ENCODE measurements at places on chromosomes 16 and 17. TPM values are rescaled to one million over a fixed set of nuclear protein-coding genes. Genes with fewer than 3 reads are reported as not detected.

GRCh38 chr17:81885454-81885853, 5.9 kb downstream of the ALYREF start:
- DNase-seq: no peak

DNA sequence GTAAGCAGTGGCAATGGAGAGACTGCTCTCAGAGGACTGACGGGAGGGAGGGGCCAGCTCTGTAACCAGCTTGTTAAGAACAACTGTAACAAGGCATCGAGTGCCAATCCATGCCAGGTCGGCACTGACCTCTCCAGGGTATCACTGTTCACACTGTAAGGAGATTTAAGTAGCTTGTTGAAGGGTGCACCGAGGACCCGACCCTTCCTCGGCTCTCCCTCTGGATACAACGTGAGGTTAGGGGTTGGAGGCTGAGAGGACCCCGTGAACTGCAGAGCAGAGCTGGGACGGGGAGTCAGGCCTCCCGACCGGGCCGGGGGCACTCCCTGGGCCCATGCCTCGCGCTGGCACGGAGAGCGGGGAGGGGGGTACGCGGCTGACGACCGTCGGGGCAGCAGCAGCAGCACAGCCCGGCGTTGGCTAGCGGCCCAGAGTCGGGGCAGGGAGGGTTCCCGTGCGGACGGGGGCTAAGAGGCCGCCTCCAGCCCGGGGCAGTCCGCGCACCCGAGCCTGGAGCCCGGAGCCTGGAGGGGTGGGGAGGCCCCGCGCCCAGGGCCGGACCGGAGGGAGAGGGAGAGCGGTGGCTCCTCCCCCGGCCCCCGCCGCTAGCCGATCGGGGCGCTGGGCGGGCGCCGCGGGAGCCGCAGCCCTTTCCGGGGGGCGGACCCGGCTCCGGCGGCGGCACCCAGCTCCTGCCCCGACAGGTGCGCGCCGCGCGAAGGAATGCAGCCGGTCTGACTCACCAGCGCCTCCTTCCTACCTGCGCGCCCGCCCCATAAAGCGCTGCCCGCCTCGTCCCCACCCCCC, at the start of gene ITGB4:
Gene ITGB4 (plus strand): TSS at position 804 of the 807 bp plus-strand sequence. CDS start 3,245 bp downstream, outside the sequence.
- no peak for DNase-seq

DNA sequence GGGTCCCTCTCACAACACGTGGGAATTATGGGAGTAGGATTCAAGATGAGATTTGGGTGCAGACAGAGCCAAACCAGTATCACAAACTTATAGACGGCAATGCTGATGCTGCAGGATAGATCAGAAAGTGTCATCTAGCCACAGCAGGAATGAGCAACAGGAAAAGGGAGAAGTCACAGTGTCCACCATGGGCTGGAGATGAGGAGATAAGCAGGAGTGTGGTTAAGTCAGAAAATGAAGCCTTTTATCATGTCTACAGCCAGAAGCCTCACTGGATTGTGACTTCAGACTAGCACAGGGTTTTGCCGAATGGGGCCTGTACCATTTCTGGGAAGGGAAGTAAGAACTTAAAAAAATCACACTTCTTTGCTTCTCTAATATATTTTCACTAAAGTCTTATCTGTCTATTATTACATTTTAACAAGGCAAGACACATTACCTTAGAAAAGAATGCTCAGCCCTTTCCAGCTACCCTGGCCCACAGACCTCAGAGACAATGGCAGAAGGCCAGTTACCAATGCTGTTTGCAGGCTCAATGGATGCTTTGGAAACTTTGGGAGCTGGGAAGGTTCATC, 490.2 kb upstream of the SALL1 start:
- DNase-seq: no peak

The AOC2 gene
- 0.64 TPM for total RNA-seq

- DNase-seq: peak; percentile 56
These were observed 78.5 kb downstream of the ZZEF1 start for GRCh38 chr17:4064366-4064765.

DNA sequence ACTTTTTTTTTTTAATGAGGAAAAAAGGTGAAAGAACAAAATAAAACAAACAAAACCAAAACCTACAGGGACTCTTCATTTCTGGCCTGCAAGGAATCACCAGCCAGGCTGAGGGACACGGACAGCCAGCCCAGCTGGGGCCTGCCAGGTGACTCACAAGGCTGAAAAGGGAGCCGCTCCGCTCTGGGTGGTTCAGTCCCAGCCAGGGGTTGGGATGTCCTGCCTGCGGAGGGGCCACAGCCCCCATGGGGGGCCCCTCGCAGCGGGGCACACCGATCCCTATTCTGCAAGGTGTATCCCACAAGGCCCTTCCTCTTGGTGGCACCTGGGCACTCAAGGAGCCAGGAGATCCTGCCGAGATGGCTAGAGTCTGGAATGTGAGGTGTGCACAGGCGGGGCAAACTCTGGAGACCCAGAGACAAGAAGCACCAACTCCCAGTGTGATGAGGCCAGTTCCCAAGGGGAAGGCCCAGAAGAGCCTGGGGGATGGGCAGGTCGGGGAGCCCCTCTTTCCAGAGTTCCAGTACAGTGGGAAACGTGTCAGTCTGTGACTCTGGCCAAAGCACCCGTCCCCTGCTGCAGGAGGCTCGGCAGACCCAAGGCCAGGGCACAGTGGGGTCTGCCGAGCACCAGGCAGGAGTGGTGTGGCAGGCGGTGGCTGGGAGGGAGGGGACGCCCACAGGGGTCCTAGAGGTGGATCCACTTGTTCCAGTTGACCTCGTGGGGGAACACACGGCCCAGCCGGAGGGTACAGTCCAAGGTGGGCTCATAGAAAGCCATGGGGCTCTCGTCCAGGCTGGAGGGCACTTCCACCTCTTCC, 58.9 kb downstream of the IL21R start:
- DNase-seq: no peak

GRCh38 chr17:19724501-19725420, 8.4 kb upstream of the SLC47A2 start:
- DNase-seq: peak; percentile 62

The CACNG1 gene
- not detected for total RNA-seq

Measured in heart left ventricle (tissue), 16 donors.